ENCODE measurements at places on chromosomes 2 and 18.

DNA sequence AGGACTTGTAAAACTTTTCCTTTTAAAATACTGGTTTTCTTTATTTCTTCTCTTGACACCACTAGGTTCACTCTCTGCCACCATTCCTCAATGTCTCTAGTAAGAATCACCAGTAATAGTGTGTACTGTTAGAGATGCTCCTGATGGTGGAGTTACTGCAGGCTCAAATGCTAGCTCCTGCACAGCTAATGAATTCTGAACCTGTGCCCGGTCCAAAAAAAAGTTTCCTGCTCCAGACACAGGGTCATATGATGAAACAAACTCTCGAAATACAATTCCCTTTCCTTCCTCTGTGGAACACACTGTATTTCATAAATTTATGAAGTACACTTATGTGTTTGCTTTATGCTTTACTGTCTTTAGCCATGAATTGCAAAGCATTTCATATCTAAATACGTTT is 19.2 kb downstream of the PMS1 start:
- DNase-seq, result no peak

GRCh38 chr18:41872206-41872605 is 82.8 kb upstream of the PIK3C3 start:
- DNase-seq, result no peak

GRCh38 chr18:26548415-26549262 is at the start of gene KCTD1:
KCTD1 (minus strand) TSS chr18:26548553; CDS start chr18:26548536, 17 bp downstream.
- DNase-seq, result no peak

GRCh38 chr2:54081574-54081973 is 33.8 kb upstream of the ACYP2 start:
- no peak for DNase-seq
